Neural progenitor cell (in vitro differentiated cells): ENCODE measurements at places on chromosomes 3 and 15.

DNA sequence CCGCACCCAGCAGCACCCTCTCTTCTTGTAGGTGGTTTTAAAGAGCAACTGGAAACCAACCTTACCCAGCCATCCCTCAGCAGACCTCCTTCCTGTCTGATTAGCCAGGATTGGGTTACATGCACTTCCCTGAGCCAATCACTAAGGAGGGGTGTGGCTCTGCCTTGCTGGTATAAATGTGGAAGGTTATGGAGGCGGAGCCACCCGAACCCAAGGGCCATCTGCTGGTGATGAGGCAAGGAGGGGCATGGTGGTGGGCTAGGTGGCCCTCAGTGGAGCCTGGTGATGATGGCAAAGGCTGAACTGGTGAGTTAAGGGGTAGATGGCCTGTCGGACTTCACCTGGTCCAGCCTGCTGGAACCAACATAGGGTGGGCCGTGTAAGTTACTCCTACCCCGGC lies 39.8 kb downstream of the CCDC33 start:
- peak; percentile 32 for DNase-seq

GRCh38 chr15:85027033-85027380 lies 45.4 kb downstream of the PDE8A start:
- DNase-seq = no peak

GRCh38 chr15:85865070-85865684 lies 70.5 kb upstream of the KLHL25 start:
- DNase-seq = peak; percentile 91

DNA sequence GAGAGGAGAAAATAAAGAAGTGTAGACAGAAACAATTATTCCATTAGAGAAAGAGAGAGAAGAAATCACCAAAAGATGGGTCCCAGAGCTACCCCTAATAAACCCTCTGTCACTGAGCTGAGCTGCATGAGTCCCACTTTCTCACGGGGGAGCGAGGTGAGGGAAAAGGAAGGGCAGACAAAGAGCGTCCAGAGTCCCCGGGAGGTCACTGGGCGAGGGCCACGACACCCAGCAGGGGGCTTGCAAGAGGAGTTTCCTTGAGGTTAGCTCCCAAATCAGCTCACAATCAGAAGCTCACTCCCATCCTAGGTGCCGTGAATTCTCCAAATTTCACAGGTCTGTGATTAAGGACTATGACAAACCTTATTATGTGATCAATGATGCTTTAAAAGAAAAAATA lies 62.3 kb downstream of the XXYLT1 start:
- DNase-seq = no peak

- no peak for DNase-seq
Observed at GRCh38 chr15:79190093-79190492, 92.4 kb upstream of the ANKRD34C start.

DNA sequence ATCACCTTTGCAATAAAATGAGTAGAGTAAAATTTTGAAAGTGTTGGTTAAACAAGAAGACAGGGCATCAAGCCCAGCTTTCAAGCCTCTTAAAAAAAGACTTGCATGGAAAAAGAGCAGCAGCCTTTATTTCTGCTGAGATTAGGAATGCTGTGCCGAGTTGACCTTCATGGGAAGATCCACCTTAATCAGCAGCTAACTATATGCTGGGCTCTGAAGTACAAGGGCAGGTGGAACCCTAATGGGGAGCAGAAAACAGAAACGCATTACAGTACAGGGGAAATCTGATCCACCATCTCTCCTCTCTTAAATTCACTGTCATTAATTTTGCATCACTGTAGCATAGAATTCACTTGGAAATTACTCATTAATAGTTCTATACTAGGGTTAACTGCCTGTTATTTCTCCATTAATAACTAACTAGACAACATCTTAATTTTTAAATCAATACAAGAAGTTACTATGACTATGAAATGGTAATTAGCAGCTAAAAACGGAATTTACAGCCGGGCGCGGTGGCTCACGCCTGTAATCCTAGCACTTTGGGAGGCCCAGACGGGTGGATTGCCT lies 133.6 kb downstream of the GHSR start:
- DNase-seq = no peak

DNA sequence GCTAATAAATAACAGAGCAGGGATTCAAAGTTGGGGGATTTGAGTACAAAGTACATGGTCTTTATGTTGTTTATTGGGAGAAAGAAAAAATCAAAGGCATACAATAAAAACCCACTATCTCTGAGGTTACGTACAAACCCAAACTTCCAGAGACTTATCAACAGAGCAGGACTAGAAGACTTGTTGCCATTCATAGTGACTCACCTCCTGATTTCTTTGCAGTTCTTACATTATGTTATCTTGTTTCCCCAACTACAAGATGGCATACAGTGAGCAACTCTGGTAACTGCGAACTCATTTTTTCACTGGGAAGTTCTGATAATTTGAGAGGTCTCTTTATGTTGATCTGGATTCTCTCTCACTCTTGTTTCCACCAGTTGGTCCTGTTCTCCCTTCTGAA lies 80.6 kb upstream of the ETV5 start:
- DNase-seq = no peak

GRCh38 chr3:56421205-56421604 lies 47.1 kb downstream of the ERC2 start:
- no peak for DNase-seq

DNA sequence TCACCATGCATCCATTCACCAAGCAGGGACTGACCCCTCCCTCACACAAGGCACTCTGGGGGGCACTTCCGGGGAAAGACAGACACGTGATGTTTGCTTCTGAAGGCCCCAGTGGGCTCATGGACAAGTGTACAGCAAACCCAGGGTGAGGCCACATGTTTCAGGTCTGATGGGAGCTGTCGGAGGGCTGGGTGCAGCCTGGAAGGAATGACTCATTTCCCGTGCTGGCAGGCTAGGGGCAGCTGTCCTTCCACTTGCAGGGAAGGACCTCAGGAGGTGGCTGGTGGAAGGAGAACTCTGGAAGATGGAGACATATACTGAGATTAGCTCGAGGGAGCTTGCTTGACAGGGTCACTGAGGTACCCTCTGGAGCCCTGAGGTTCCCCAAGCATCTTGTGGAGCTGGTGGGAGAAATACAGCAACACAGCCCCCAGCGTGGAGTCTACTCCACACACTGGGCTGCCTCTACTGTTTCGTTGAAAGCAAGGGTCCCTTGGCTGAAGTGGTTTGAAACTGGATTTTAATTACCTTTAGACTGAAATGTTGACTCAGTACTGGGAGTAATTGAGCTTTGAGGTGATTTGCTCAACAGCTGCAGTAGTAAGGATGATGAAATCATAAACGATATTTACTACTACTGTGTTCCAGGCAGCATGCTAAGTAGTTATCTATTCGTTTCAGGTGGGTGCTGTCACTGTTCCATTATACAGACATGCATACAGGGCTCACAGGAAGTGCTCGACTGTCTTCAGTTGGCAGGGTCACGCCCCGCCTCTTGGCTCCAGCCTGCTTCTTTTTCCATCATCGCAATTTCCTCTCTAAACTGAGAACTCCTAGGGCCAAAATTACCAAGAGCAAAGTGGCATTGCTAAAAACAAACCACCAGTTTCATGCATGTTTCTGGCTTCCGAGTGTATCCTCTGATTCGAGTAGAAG lies 230.4 kb downstream of the ADAMTS17 start:
- no peak for DNase-seq

DNA sequence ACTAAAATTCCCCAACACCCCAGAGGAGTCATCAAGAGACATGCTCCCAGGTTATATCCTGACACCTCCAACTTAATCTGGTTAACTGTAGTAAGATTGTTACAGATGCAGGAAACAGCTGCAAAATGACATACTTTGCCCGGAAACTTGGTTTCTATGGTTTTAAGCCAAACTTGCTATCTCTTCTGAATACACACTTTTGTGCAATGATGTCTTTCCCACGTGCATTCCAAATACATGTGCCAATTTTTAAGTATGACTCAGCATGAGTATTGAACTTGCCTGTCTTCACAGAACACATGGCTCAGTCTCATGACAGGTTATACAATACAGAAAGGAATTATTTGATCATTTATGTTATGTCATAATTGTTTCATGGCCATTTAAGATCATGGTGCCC lies 207.0 kb upstream of the DCBLD2 start:
- DNase-seq = no peak

GRCh38 chr3:13307041-13307440 lies 113.1 kb downstream of the NUP210 start:
- DNase-seq = no peak

DNA sequence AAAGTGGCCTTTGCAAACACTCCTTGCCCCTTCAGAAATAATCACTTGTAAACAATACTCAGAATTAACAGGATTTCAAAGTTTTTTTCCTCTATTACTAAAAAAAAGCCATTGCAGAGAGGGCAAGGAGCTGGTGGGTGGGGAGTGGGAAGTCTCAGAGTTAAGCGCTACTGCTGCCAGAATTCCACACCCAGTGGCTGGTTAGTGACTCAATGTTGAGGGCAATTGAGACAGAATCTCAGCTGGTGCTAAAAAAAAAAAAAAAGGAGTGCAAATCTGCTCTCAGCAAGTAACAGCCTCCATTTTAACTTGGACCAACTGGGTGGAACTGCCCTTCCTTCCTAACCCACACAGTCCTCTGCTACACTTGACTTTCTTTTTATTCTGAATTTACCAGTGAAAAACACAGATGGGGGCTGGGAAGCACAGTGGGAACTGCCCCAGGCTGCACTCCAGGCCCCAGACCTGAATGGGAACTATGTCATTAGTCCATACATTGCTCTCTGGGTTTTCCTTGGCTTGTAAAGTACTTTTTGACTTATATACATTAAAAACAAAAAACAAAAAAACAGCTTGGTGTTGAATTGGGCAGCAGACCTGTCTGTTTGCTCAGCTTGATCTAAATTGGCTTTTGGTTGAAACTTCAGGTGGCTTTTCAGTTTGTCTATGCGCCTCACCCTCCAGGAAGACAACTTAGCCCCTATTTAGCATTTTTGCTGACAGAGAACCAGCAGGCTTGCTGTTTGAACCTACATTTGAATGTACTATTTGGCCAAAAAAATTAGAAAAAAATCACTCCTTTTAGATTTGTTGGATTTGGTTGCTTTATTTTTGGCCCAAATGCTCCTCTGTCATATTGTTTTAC lies 357.8 kb upstream of the TBL1XR1 start:
- DNase-seq = no peak

DNA sequence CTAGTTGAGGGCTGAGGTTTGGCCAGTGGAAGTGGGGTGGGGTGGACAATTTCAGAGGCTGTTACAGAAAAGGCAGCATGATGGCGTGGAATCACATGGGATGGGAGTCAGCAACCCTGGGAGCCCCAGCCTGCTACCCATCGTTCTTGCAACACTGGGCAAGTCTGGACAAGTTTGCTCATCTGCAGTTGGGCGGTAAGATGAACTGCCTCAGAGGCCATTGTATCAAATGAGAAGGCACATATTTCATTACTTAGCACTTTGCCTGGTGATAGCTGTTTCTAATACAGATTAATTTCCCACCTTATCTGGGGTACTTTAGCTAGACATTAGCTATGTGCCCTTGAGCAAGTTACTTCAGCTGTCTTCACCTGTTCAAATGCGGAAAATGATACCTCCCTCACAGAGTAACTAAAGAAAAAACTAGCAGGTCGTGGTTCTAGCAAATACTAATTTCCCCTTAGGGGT lies 248.9 kb downstream of the THSD4 start:
- DNase-seq = no peak

GRCh38 chr15:78708713-78709260 lies 67.8 kb upstream of the CHRNB4 start:
- no peak for DNase-seq

DNA sequence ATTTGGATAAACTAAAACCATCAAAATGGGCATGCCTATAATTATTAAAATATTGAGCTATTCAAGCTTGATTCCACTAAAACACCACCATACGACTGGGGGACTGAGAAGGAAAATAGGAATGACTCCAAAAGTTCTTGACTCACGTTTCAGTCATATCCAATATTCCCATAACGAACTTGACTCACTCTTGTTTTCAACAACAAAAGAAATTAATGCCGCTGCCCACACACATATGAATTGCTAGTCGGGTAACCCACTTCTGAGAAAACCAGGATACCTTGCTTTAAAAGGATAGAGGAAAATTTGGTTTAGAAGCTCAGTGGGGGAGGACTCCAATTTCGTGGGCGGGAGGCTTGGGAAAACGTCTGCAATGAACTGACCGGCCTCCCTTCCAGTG lies 5.2 kb downstream of the HTR3C start:
- DNase-seq = no peak

GRCh38 chr15:30954674-30955073 lies 36.8 kb downstream of the MTMR10 start:
- DNase-seq = no peak

GRCh38 chr3:188236271-188236670 lies 82.3 kb downstream of the LPP start:
- DNase-seq = no peak

DNA sequence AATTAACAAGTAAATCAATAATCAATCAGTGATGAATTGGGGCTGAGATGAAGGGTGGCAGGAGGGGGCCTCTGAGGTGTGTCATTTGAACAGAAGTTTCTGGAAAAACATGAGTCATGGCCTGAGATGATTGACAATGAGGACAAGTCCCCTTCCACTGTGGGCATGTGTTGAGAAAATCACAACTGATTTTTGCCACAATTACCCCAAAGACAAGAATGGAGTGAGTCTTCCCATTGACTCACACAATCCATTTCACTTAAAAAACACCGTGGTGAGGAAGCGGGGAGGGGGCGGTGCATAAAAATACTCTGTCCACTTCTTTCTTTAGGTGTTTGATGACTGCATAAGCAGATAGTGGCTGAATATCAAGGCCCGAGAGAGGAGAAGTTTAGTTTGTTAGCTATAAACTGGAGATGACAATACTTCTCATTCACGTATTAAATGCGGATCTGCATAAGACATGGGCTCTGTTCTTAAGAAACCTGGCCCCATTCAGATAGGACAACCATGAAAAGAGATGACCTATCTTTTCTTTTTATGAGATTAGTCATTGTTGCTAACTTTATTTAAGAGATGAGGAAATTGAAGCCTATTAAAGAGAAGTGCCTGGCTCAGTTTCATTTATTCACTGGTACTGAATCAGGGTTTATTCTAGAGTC lies 34.7 kb downstream of the SHC4 start:
- no peak for DNase-seq

DNA sequence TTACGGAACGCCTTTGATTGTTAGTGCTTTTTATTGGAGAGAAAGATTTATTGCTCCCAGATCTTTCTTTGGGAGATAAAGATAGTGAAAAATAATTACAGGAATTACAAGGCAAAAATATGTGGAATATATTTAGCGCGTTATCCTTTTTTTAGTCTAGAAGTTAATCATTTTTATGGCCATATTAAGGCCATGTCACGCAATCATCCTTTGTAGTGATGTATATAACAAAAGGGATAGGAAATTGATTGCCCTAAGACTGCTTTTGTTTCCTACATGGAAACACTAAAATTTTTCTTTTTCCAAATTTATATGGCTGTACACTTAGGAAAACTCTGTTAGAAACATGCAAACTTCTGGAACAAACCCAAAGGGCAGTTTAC lies 1.5 kb downstream of the TRPC1 start:
- DNase-seq = no peak
